Iris pigment epithelial cell (primary cell): ENCODE measurements at places on chromosomes 5 and 9.

DNA sequence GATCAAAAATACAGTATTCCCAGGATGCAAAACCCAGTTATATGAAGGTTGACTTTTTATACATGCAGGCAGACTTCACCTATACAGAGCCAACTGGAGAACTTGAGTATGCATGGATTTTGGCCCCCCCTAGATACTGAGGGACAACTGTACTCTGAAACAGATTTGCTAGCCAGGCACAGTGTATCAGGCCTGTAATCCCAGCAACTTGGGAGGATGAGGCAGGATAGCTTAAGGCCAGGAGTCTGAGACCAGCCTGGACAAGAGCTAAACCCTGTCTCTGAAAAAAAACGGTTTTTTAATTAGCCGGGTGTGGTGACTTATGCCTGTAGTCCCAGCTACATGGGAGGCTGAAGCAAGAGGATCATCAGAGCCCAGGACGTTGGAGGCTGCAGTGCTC is 21.9 kb downstream of the PTBP3 start:
- no peak for DNase-seq

- DNase-seq: peak; percentile 76
Measured at GRCh38 chr5:158521995-158522394, 577.7 kb downstream of the EBF1 start.

DNA sequence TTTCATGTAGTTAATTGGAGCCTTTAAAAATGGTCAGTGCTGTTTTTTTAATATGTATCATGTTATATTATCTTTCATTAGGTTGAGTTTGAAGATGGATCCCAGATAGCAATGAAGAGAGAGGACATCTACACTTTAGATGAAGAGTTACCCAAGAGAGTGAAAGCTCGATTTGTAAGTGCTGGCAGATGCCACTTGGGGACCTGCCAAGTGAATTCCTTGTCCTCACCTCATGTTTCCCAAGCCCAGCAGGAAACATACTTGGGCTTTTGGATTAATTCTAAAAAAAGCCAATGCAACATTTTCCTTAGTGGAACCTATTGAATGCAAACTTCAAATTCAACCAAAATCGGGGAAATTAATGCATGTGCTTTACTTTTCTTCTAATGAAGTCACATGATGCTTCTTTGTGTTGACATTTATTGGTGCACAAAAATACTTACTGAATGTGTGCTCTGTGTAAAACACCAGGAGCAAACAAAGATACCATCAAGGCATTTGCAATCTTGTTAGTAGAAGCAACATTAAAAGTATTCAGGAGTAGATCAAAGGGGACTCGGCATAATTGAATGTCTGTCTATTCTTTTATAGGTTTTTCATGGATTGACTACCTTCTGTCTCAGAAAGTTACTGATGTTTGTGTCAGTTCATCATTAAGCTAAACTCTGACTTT is 412.1 kb downstream of the KDM4C start:
- DNase-seq: peak; percentile 18

- DNase-seq: no peak
Measured at GRCh38 chr5:59169081-59169767, 586.3 kb downstream of the RAB3C start.

DNA sequence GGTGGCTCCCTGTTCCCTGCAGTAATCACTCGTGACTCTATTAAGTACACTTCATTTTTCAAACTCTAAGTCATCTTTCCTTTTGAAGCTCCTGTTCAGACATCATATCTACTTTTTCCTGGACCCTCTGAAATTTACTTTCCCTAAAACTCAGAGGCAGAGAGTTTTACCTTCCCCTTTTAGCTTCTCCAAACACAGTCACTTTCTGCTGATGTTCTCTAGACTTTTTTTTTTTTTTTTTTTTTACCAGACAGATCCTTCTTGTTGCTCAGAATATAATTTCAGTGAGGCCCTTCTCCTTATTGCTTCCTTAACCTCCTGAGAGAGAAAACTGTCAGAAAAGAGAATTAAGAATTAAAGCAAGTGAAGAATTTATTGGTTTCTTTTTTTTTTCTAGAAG is 86.6 kb upstream of the LRRTM2 start:
- no peak for DNase-seq

DNA sequence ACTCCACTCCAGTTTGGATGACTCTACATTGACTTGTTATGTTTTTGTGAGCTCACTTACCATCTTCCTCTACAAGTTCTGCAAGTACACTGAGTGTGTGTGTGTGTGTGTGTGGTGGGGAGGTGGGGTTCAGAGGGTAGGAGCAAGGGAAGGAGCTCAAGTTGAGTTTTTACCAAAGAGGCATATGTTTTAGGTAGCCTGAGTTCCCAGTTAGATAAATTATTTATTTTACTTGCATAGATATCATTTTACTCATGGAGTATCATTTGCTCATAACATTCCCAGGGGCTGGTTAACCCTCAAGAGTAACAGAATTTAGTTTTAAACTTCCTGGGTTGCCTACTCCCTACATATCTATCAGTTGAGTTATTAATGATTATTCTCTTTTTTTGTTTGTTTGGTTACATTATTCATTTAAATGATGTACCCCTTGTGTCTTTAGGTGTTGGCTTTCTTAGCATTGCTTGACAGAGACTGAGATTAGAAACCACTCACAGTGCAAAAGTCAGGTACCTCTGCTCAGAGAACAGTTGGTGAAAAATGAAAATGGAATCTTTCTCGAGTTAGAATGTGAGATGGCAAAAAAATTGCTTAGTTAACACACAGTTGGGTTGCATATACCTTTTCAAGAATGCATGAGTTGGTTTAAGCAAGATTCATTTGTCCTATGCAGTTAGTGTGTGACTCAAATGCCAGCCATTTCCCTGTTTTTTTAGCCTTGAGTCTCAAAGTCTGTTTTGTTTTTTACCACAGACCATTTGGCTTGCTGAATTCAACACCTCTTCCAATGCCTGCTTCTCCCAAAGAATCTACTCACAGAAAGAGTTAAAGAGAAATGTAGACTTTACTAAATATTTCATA is 29.2 kb downstream of the TNFSF8 start:
- DNase-seq: peak; percentile 63

DNA sequence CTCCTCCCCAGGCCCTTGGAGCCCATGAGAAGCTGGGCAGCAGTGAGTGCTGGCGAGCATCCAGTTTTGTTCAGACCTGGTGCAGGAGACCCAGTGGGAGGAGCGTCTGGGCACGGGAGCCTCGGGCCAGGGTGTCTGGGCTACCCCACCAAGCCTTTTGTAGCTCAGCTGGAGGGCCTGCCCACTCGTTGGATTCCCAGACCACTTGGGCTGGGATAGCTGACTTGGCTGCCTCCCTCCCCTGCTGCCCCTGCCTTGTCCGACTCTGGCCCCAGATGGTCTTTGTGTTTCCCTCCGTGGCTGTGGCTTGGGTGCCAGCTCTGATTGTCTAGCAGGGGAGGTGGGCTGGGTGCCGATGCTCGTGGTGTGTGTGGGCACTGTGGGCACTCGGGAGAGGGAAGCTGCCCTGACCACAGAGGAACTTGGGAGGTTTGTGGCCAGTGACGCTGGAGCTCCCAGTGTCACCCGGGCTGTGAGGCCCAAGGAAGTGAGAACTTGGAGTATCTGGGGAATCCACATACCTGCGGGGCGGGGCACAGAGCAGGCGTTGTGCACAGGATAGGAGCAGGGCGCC is 47.3 kb downstream of the WNK2 start:
- DNase-seq: no peak

DNA sequence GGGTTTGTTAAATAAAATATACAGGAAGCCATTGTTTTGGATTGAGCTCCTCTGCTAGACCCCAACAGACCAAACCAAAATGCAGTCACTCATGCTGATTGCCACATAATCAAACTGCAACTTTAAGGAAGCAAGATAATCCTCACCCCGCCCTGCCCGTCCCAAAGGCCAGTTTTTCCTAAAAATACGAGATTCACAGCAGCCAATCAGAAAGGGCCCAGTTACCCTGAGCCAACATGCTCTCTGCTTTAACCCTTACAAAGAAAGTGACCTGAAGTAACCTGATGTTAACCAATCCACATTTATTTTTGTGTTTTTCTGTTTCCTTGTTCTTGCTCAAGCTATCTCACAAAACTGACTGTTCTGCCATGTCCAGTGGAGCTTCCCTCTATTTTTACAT is 21.5 kb upstream of the RNF20 start:
- DNase-seq: no peak
